ENCODE measurements at places on chromosomes 3 and 15.

- no peak for DNase-seq
Observed at GRCh38 chr15:51076524-51077220, 18.0 kb downstream of the TNFAIP8L3 start.

DNA sequence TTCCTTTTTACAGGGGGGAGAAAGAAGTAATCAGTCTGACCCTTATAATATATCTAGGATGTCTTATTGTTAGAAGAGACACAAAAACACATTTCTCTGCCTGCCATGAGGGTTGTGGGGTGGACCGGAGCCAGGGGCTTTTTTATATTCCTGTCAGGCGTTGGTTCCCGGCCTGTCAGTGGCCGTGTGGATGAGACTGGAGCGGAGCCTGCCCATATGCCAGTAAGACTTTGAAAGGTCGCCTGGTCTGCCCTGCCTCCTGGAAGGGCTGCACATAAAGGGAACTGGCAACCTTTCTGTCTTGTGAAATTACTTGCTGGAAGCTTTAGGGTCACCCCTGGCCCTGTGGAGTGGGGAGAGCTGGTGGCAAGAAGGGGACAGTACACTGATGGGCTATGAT is 34.7 kb downstream of the MAP3K13 start:
- DNase-seq, result no peak

DNA sequence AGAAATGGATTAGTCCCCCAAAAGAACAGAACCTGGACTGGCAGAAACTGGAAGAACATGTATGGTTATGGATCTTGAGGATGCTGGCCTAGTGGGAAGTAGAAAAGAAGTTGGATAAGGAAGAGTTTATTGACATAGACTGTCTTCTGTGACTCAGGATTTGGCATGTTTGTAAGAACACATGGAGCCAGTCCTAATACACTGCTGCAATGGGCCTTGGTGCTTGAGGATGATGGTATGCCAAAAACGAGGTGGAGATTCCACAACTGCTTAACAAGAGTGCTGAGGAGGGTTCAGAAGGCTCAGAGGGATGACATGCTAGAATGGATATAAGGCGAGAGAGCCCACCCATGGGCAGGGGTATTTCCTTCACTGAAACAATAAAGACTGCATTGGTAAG is 22.4 kb downstream of the LZTFL1 start:
- no peak for DNase-seq

GRCh38 chr3:133933097-133934024 is 37.7 kb upstream of the RAB6B start:
- no peak for DNase-seq

- DNase-seq, result no peak
Observed at GRCh38 chr3:23162934-23163333, 40.2 kb upstream of the UBE2E2 start.

- no peak for DNase-seq
Observed at GRCh38 chr3:32216172-32216783, 22.2 kb upstream of the CMTM8 start.

DNA sequence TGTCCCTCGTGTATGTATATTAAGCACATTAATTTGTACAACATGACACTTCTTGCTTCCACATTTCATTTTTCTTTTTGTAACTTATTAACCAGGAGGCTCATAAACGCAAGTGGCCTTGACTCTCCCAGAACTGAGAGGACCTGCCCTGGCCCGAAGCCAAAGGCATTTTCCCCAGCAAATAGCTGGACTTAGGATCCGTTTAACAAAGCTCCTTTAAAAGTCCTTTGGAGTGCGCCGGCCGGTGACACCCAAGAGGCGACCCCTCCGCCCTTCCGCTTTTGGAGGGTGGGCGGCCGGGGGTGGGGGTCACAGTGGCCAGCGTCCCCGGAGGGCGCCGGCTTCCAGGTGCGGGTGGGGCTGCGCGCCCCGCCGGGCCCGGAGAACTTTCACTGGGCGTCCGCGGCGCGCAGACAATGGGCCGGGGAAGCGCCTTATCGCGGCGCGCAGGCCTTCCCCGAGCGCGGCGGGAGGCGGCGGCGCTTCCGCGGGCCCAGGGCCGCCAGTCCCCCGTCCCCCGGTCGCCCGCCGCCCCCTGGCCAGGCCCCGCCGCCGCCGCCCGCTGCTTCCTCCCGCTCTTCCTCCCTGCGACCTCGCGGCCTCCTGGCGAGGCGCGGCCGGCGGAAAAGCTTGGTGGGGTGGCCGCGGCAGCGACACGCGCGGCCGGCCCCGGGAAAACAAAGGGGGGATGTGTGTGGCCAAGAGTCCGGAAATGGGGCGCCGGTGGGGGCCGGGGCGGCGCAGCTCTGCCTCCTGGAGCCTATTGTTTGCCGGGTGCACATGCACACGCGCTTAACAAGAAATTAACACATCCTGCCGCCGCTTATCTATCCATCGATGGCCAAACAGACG is 613.4 kb downstream of the MCTP2 start:
- DNase-seq, result no peak

GRCh38 chr15:50698101-50698500 is 11.5 kb upstream of the TRPM7 start:
- DNase-seq, result no peak

- no peak for DNase-seq
Observed at GRCh38 chr3:38327335-38328009, 19.1 kb upstream of the XYLB start.

GRCh38 chr15:55221090-55222011 is 24.6 kb upstream of the RSL24D1 start:
- DNase-seq, result no peak

- peak; percentile 50 for DNase-seq
Observed at GRCh38 chr3:25427942-25428788, at the start of gene RARB. RARB (plus strand) TSS chr3:25428263; CDS start chr3:25428732, 469 bp downstream.

DNA sequence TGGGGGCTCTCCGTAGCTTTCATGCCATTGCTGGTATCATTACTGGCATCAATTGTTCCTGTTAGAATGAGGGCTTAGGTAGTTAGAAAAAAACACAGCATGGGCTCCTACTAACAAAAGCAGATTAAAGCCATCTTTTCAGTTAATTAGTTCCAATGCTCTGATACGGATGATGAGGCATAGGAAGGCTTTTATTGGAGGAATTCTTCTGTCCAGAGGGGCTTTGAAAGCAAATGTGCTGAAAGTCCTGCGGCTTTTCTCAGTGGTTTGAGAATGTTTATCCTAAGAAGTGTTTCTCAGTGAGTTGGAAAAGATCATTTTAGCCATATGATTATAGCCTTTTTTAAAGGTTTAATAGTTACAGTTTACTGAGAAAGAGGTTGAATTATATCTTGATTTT is 198.5 kb downstream of the THSD4 start:
- DNase-seq, result no peak

GRCh38 chr3:191244242-191244867 is 45.3 kb downstream of the OSTN start:
- DNase-seq, result no peak

DNA sequence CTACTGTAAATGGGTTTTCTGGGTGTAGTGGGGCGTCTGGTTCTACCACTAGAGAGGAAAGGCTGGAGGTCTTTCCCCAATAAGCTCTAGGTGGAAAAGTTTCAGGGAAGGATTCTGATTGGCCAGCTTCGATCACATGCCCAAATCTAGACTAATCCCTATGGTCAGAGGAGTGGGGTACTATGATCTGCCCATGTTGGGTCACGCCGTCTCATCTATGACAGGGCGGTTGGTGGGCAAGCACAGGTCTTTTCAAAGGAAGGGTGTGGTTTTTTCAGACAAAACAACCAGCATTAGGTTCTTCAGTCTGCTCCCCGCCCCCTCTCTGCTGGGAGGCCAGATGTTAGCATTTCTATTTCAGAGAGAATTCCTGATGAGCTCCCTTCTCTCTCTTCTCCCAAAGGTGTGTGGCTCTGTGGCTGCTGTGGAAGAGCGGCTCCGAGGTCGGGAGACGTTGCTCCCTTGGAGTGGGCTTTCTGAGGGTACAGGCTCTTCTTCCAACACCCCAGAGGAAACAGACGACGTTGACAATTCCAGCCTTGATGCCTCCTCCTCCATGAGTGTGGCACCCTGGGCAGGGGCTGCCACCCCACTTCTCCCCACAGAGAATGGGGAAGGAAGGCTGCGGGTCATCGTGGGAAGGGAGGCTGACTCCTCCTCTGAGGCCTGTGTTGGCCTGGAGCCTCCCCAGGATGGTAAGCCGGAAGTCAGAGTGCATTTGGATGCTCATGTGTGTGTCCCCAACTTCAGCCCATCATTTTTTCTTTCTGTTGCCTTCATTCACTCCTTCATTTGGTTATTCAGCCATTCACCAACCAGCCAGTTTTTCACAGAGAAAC is 9.7 kb upstream of the TATDN2 start:
- DNase-seq, result no peak

Measured in SHP77 (cell line).